Fibroblast of skin of left quadriceps (primary cell): ENCODE measurements at places on chromosomes 6 and 20.

- DNase-seq: no peak
Measured at GRCh38 chr6:143726015-143726647, 48.4 kb downstream of the PHACTR2 start.

DNA sequence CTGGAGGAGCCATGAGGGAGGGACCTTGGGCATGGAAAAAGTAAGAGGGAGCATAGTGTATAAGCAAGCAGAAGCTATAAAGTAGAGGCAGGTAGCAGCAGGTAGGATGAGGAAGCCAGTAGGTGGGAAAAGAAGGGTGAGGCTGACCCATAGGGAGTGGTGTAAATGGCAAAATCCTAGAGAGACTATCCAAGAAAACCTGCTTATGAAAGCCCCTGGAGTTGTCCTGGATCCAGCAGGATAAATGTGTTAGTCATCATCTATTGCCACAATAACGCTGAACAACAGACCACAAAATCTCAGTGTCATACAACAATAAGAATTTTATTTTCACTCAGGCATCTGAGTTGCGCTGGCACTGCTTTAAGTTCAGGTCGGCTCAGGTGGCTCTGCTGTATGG, 30.2 kb downstream of the CHD6 start:
- peak; percentile 40 for DNase-seq

DNA sequence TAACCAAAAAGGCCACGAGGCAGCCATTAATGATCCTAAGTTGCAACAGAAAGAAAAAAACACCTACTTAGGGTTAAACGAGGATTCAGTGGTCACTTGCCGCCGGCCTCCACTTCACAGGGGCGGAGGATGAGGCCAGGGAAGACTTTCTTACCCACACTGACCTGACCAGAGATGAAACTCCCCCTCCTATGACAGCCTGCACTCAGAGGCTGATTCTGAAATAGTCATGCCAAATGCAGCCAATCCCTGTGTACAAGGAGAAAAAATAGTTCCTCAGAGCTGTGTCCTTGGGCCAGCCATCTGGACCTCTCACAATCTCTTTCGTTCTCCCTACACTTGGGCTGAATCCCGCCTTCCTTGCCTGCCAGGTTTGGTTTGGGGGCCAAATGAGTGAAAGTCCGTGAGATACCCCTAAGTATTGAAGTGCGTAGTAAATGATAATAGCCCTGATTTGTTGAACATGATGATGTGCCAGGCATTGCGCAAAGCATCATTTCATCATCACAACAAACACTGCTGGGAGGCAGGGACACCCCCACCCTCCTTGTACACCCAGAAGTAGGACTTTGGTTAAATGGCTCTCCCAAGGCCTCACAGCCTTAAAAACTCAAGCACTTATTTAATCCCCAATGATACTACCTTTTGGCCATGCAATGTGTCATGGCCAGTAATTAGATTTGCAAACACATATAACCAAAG, 3.2 kb upstream of the IRF4 start:
- no peak for DNase-seq

DNA sequence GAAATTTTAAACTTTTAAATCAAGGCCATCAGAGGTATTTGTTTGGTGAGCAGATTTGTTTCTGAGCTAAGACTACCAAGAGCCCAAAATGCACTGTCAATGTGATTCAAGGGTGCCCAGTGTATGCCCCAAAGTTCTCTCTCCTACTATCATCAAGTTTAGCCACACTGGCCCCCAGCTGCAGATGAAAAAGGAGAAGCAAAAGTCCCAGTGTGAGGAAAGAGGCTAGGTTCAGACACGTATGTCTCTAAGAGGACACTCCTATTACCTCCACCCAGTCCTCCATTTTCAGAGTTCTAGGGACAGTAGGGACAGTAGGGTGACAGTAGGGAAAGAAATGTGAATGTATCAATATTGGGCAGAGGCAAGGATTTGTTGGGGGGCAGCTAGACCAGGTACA, 230.8 kb downstream of the CD83 start:
- no peak for DNase-seq

DNA sequence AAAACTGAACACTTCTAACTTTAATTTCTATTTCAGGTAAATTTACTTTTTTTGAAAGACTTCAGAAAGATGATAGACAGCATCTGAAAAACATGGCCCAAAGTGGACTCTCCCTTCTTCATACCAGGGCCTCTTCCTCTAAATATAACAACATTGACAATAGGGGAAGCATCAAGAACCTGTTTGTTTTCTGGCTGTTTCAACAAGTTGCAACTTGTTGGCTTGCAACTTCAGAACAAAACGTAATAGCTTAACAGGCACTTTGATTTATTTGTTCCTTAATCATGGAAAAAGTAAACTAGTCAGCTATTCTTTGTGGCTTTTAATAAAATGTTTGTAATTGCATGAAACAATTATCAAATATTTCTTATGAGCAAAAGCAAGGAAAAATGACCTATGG, 34.3 kb downstream of the RGS17 start:
- no peak for DNase-seq

GRCh38 chr20:59307270-59307669, 6.9 kb downstream of the EDN3 start:
- no peak for DNase-seq

- no peak for DNase-seq
Measured at GRCh38 chr6:142055219-142055618, 77.5 kb upstream of the GJE1 start.

DNA sequence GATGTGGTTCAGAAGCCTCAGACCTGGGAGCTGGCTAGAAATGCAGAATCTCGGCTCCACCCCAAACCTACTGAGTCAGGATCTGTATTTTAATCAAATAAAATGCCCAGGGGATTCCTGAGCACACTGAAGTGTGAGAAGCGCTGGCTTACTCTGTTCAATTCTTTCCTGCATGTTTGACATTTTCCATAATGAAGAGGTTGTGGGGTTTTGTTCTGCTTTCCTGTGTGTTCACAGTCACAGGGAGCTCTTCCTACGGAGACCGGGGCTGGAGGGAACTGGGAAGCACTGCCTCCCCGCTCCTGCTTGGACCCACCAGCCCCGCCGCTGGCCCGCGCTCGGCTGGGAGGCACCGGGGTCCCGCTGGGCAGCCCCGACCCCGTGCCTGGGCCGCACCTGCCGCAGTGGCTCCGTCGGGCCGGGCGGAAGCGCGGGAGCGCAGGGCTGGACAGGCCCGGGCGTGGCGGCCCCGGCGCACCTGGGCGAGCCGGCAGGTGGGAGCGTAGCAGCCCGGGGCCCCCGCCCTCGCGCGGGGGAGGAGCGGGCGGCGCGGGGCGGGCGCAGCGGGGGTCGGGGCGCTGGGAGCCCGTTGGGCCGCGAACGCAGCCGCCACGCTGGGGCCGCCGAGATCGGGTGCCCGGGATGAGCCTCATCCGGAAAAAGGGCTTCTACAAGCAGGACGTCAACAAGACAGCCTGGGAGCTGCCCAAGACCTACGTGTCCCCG, at the start of gene MAPK13:
MAPK13 (plus strand) TSS at position 573 of the 726 bp plus-strand sequence; CDS start at position 643, 70 bp downstream.
- DNase-seq: no peak

DNA sequence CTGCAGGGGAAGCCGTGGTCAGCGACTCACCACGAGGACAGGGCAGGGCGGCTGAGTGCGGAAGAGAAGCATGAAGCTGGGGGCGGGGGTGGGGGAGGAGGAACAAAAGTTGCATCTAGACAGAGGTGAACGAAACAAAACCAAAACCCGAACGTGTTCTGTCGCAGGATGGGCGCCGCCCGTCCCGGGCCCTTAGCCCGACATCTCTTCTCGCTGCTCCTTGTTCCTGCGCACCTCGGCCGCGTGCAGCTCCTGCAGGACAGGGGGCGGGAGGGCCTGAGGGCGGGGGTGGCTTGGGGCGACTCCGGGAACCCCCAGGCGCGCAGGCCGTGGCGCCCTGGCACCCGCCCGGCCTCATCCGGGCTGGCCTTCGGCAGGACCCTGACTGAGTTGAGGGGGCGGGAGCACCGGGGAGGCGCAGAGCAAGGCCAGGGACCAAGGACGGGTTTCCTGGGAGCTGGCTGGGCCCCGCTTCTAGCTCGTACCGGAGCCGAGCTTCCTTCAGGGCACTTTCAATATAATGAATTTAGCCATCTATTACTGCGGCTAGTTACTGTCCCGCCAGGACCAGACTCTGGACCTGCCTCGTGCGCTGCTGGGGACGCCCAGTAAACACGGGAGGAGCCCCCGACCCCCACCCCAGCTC, 12.0 kb downstream of the STMN3 start:
- DNase-seq: no peak

DNA sequence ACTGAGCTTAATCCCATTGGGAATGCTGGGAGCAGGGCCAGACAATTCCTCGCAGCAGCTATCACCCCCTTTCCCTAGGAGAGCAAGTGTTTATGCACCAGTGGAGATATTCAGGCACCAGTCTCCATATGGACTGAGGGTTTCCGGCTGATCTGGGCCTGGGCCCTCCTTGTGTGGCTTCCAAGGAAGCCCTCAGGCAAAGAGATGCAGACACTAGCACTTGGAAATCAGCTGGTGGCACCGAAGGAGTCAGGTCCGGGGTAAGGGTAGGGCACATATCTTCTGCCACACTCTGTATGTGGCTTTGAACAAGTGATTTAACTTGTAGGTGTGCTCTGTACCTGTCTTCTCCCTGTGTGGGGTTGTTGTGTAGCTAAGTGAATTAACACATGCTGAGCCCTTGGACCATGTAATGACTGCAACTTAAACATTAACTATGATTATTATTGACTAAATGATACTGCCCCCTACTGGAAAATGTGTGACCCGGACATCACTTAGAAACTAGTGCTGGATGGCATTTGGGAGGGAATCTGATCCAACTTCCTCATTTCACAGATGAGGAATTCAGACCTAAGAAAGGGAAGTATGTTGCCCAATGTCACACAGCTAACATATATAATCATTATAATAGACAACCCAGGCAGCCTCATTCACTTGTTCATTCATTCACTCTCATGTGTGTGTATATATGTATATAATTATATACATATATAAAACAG, 19.3 kb upstream of the WFDC2 start:
- no peak for DNase-seq

GRCh38 chr6:17705778-17706579, 746 bp downstream of the NUP153 start:
- DNase-seq: no peak

GRCh38 chr20:56859039-56859800, 230.1 kb downstream of the TFAP2C start:
- DNase-seq: no peak

DNA sequence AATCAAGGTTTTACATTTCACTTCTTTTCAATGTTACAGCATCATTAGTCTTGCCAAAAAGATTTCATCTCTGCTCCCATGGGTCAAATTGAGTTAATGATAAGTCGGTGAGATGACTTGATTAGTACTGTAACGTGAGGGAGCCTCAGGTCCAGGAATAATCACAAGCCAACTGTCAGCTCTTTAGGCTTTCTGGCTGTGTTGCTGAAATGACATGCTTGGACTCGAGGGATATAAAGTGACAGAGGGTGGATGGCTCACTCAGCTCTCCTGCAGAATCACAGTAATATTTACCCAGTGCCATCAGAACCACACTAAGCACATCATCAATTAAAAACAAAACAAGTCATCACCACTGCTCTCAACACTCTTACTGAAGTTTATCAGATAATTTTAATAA, 196.2 kb upstream of the THEMIS start:
- no peak for DNase-seq

GRCh38 chr20:32438331-32438858, 80.3 kb downstream of the ASXL1 start:
- DNase-seq: no peak

DNA sequence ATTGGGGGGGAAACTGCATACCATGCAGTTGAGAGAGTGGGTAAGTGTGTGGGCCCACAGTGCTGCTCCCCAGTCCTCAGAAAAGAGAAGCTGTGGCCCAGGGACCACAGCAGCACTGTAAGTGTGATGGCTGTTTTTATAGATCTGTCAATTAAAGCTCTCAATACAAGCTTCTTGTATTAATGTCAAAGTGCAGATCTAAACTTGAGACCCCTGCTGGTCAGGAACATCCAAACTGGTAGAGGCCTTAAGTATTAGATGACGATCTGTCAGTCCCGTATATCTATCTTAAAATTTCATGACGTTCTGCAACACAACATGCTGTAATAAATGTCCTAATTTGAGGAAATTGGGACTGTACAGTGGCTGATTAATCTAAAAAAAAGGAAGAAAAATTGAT, 74.8 kb downstream of the TULP4 start:
- no peak for DNase-seq

DNA sequence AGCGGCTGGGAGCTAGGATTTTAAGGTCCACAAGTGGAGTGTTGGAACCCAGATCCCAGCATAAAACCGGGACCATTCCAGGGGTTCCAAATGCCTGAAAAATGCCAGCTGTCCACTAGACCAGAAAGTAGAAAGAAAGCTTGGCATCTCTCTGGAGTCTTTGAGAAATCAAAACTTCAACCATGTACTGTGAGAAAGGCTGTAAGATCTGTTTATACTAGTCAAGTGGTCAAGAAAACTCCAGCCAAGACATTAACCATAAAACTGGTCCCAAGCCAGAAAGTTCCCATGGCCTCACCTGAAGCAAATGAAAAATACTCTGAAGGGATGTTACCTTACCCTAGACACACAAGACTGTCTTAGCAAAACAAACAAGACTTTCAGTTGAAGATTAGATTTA, 112.6 kb downstream of the DCDC2 start:
- no peak for DNase-seq

DNA sequence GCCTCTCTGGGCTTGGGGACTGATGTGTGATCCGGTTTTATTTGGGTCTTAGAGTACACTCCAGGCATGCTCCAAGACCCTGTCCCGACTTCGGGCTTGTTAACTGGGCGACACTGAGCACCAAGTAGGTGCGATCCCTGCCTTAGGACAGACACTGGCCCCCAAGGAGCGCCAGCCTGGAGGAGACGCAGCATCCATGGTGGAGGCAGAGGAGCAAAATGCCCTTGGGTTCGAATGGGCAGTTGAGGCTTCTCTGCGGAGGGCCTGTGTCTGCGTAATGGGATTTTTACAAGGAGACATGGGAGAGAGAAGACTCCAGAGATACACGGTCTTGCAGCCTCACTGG, 593 bp upstream of the LEMD2 start:
- no peak for DNase-seq

GRCh38 chr20:20003031-20003954, 13.9 kb upstream of the NAA20 start:
- no peak for DNase-seq

- no peak for DNase-seq
Measured at GRCh38 chr20:2301164-2301622, 5.4 kb downstream of the TGM3 start.

DNA sequence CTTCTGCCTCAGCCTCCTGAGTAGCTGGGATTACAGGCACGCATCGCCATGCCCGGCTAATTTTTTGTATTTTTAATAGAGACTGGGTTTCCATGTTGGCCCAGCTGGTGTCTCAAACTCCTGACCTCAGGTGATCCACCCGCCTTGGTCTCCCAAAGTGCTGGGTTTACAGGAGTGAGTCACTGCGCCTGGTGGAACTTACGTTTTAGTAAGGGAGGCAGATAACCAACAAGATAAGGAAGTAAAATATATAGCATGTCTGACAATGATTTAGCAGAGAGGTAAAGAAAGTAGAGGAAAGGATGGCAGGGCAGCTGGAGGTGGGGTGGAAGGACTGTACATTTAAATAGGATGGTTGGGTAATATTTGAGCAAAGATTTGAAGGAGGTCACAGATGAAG, 12.8 kb upstream of the MYMX start:
- no peak for DNase-seq
